Jurkat, Clone E6-1 (cell line): ENCODE measurements at places on chromosomes 12 and 14.

- no peak for DNase-seq
These were observed 290.3 kb downstream of the PAWR start for GRCh38 chr12:79400481-79400880.

GRCh38 chr14:21326972-21327371, 47.1 kb downstream of the RPGRIP1 start:
- no peak for DNase-seq

DNA sequence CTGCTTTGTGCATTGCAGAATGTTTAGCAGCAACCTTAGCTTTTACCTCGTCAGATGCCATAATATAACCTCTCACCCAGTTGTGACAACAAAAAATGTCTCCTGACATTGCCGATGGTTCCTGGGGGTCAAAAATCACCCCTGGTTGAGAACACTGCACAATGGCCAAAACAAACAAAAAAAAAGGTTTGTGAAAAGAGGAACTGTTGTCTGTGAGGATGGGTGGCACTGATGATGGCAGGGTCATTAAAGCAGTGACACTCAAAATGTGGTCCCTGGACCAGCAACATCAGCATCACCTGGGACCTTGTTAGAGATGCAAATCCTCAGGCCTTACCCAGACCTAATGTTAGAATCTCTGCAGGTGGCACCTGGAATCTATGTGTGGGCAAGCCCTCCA, 36.4 kb upstream of the METAP2 start:
- DNase-seq = no peak

DNA sequence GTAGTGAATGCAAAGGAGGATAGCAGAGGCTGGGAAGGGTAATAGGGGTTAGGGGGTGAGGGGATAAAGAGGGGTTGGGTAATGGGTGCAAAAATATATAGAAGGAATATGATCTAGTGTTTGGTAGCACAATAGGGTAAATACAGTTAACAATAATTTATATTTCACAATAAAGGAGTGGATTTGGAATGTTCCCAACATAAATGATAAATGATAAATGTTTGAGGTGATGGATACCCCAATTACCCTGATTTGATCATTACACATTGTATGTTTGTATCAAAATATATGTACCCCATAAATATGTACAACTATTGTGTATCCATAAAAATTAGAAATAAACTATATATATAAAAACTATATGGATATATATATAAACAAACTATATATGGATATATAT, 999 bp upstream of the MYRFL start:
- no peak for DNase-seq

DNA sequence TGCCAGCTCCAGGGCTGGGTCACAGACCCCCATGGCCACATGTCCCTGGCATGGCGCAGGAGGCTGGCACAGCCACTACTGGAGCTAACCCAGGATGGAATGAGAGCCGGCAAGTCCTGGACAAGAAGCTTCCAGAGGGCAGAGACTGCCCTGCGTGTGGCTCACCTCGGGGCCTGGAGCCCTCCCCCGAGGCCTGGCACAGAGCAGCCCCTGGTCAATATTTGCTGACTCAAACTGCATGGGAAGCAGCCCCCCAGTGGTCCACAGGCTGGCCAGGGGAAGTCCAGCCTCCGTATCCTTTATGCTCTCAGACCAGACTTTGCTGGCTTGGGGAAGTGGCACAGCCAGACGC, 71.4 kb downstream of the BCL11B start:
- no peak for DNase-seq

GRCh38 chr12:124738636-124739467, 124.8 kb downstream of the SCARB1 start:
- DNase-seq = no peak

DNA sequence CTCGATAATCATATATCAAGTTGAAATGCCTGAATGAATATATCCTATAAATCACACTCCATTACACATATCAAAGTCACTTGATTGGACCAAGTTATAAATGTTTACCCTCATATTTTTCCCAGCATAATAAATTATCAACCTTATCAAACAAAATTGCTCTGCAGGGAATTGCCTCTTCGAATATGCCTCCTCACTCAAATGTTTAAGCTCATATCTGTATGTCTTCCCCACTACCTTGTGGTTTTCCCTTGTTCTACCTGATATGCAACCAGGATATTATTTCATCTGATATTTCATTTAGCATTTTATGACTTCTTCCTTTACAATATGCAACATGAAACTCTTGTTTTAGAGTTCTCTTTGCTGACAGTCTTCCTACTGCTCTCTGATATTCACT, 226.4 kb downstream of the RASSF9 start:
- no peak for DNase-seq

DNA sequence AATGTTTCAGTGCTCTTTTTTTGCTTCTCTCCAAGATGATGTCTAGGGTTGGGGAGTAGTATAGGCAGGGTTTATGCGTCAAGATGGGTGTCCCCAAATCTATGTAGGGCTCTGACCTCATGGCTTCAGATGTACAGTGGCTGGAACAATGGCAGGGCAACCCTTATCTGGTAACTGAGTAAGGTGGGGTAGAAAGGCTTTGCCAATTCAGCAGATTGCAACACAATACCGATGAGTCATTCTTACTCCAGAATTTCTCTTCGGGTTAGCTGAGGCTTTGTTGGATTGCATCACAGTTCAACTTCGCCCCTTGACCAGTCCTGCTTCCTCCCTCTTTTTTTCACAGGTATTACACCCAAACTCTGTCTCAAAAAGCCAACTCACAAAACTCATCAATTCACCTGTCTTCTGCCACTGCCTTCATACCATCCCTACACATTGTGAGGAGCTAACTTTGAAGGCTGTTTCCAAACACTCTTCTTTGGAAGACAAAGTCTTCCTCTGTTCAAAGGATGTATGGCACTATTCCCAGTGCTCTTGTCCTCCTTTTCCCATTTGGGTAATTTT, 190.2 kb upstream of the CNOT2 start:
- DNase-seq = no peak

DNA sequence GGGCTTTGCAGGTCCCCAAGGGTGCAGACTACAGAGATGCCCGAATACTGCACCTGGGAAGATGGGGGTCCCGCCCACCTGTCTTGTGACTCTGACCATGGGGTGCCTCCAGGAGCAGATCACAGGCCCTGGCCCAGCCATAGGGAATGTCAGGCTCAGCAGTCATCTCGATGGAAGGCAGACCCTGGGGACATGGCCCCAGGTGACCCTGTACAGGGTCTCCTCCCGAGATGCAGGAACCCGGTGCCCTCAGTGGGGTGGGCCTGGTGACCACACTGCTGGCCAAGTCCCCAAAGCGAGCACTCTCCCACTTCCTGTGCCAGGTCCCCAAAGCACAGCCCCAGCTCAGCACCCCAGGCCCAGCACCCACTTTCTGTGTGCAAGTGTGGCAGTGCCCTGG, 903.7 kb upstream of the USP15 start:
- no peak for DNase-seq
